EL (cell line): ENCODE measurements at places on chromosomes 16 and 17.

DNA sequence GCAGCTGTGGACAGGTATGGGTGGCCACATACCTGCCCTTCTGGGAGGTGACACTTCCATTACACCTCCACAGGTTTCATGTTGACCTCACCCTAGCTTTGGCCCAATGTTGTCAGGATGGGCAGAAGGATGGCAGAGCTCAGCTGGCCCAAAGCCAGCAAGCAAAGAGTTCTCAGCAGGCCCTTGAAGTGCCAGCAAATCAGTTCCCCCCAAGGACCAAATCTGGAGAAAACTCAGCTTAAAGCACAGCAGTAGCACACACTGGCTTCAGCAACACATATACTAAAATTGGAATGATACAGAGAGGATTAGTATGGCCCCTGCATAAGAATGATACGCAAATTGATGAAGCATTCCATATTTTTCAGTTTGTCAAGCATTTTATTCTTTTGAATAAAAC, 13.4 kb downstream of the ARL4D start:
- DNase-seq = no peak

DNA sequence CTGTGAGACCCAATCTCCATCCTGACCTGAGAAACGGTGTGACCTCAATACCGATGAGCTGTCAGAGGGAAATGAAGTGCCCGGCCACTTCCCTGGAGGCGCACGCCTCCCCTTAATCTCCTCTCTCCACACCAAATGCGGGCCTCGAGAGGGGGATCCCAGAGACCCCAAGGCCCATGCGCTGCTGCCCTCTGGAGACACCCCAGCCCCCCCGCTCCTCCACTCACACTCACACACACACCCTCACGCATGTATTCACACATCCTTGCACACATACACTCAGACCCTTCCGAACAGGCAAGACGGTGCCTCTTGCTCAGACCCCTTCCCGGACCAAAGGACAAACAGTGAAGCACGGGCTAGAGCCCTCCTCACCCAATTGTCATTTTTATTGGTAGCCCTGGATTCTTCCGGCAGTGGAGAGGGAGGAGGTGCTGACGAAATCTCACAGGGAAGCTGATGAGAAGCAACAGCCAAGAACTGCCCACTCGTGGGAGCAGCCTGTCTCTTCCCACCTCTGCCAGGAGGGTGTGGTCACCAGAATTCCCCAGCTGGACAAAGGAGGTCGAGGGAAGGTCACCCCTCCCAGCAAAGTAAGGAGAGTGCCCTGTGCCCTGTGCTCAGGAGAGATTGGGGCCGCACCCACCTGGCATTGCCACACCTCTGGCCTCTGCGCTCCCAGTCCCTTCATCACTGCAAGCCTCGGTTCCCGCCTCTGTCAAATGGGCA, 136.0 kb upstream of the TNRC6C start:
- DNase-seq = no peak

GRCh38 chr16:4115209-4115948, 863 bp downstream of the ADCY9 start:
- DNase-seq = peak; percentile 68

DNA sequence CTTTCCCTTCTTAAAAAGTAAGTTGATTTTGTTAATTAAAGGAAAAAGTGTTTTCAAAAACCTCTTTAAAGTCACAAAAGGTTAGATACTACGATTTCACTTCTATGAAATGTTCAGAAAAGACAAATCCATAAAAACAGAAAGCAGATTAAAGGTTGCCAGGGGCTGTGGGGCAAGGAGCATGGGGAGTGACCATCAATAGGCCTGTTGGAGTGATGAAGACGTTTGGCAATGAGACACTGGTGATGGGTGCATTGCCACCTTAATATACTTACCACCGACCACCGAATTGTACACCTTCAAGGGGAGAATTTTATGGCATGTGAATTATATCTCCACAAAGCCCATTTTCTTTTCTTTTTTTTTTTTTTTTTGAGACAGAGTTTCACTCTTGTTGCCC, 19.2 kb downstream of the KIFC3 start:
- no peak for DNase-seq

DNA sequence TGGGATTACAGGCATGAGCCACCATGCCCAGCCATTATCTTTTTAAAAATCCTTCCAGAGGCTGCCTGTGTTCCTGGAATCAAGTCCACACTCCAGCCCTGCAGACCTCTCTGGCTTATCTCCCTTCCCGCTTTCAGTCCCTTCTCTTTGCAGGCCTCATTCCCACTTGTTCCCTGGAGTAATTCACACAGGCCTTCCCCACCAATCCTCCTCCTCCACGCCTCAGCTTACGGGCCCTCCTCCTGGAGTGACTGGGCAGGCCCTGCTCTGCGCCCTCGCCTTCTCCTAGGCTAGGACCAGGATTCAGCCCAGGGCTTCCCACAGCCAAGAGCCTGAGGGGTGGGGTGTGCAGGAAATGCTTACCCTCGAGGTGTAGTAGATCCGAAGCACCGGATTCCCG, 2.8 kb downstream of the CDIPT start:
- no peak for DNase-seq

DNA sequence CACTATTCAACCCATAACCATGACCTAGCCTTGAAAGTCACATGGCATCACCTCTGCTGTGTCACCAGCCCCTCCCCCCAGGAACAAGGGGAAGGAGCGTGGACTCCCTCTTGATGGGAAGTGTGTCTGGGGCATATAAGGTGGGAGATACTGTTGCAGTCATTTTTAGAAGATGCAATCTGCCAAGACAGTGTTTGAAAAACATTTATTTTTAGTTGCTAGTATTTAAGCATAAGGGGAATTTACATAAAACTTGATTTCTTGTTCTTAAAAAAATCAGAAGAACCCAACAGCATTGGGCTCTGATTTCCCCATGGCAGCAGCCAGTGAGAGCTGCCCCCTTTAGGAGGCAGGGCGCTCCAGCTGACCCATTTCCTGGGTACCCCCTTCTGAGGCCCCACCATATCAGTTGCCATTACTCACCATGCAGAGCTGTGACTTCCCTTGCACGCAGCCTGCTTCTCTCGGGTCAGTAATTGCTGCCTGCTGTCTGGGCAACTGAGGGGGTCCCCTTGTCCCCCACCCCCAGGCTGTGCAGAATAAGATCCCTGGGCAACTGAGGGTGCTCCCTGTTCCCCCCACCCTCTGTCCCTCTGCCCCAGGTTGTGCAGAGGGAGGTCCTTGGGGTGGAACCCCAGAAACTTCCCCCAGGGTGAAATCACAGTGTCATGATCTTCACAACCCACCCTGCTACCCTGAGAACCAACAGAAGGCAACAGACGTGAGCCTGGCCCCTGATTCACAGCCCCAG, 11.8 kb upstream of the CDC42EP4 start:
- no peak for DNase-seq

- DNase-seq = no peak
These were observed 23.7 kb upstream of the NPTX1 start for GRCh38 chr17:80499961-80500665.

- no peak for DNase-seq
These were observed 34.0 kb downstream of the PGS1 start for GRCh38 chr17:78412403-78412802.

- DNase-seq = no peak
These were observed 59.3 kb downstream of the KLHDC4 start for GRCh38 chr16:87706278-87707000.

DNA sequence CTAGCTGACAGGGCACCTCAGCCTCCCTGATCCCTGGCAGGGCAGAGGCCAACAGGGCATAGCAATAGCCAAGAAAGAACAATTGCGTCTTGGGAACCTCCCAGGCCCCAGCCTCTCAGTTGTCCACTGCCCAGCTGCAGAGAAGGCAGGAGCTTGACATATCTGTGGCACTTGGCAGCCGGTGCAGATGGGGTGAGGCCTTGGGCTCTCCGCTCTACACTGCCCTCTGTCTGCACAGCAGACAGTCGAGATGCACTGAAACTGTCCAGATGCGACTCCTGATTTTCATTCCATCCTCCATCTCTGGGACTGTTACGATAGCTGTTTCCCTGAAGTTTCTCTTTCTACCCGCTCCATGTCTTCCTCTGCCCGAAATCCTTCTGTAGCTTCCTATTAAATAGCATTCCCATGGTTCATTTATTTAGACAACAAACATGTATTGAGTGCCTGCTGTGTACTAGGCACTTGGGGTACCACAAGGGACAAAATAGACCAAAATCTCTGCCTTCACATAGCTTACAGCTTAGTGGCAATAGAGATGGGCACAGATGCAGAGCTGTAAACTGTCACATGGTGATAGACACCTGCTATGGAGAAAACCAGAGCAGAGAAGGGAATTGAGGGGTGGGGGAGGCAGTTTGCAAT, 3.3 kb downstream of the POLR3E start:
- peak; percentile 53 for DNase-seq

- DNase-seq = no peak
These were observed 31.5 kb upstream of the EMP2 start for GRCh38 chr16:10611825-10612342.

DNA sequence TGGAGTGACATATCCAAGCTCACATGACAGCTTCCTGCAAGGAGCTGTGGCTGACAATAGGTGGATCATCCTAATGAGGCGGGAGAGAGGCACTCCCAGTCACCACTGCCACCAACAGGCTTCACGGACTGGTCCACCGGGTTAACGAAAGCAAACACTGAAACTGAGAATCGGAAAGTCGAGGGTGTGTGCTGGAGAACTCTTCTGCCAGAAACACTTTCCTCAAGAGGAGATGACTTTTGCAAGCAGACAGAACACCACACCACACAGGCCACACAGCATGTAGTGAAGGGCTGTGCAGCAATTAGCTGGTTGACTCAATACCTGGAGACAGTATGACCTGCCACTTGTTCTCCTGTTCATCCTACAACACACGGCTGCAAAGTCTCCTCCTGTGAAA, 53.0 kb upstream of the DNAJA2 start:
- no peak for DNase-seq

DNA sequence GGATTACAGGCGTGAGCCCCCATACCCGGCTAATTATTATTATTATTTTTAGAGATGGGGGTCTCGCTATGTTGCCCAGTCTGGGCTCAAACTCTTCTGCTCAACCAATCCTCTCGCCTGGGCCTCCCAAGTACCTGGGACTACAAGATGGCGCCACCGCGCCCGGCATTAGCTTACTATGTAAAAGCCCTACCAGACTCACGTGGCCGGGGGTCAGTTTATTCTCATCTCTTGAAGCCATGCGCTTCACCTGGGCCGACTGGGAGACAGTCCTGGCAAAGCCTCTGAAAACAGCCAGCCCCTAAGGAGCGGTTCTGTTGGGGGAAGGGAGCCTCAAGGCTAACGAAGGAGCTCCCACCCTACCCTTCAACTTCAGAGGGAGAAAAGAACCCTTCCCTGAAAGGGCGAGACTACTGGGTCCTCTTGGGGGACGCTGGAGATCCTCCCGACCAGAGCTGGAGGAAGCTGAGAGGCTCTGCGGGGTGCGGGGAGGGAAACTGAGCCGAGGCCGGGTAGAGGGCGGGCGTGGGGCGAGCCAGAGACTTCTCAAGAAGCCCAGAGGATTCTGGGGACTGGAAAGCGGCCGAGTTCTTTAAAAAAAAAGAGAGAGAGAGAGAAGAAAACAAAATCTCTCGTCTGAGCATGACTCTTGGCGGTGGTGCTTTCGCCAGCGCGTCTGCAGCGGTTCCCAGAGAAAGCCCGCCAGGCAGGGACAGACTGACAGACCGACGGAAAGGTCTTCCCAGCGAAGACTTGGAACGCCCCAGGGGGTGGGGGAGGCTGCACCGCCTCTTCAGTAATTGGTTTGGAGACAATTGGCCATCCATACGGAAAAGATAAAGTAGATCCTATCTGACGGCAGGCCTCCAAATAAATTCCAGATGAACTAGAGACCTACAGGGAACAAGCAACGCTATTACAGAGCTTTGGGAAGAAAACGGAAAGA, 5.6 kb upstream of the TUBG2 start:
- peak; percentile 78 for DNase-seq

GRCh38 chr16:83878838-83879237, 20.1 kb upstream of the MLYCD start:
- DNase-seq = peak; percentile 63

DNA sequence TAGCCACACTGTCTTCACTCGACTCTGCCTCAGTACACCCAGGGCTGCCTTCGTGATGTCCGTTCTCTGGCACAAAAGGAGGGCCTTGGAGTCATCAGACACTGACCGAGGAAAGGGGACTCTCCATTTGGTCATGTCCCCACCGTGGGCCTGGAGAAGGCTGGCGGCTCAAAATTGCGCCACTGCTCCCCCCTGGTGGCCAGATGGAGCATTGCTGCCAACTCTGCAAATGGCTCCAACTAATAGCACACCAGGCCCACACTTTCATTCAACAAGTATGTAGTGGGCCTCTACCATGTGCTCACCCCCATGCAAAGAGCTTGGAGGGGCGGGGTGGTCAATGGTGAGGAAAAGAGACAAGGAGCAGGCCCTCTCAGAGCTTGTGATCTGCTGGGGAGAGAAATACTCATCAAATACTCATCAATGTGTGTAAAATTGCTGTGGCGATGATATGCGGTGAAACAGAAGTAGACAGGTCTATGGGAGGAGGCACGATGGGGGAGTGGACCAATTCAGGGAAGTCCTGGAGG, 5.2 kb upstream of the GRIN2C start:
- DNase-seq = peak; percentile 69

DNA sequence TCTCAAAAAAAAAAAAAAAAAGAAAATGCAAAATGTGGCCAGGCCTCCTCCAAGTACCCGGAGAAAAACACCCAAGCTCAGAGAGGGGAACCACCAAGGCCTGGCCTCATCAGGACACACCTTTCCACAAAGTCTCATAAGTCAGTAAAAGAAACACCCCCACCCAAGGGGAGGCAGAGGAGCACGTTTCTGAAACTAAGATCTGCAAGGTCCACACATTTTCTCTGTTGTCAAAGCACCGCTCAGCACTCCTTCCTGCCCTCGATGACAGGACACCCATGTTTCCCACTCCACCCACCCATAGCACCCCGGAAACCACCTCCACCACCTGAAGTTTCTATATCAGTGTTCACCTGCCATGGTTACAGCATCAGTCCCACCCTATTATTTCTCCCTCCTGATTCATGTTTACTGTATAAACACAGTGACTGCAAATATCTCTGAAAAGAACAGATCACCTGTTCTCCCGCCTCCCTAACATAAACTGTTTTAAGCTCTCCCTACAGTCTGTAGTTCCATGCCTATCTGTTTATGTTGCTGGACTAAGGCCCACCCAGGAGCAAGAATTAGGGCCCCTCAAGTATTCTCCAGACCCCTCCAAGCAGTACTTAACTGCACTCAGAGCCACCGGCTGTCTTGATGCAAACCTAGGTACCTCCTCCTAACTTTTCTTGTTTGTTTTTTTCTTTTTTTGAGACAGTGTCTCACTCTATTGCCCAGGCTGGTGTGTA, 2.0 kb downstream of the CORO7 start:
- DNase-seq = no peak

DNA sequence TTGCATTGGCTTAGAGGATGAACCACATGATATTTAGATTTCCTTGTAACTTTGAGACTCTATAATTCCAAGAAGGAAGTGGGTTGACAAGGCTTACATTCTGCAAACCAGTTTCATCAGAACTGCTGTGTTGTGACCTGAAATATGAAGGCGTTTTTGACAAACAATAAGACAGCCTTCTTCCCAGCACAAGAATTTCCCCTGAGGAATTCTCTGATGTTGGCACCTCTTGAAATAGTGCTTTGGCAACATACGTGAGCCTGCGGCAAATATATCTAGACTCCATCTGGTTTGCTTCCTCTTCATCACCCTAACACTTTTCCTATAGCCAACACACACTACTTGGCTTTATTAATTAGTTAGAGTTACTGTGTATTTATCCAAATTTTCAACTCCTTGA, 585.5 kb upstream of the SOX9 start:
- no peak for DNase-seq

- DNase-seq = no peak
These were observed 109.7 kb downstream of the ADCY9 start for GRCh38 chr16:4006397-4006999.
